ENCODE measurements at places on chromosomes 4 and X.

- no peak for DNase-seq
Observed at GRCh38 chr4:173231916-173232315, 63.3 kb downstream of the GALNT7 start.

GRCh38 chr4:139392797-139393196 lies 61.1 kb upstream of the RAB33B start:
- no peak for DNase-seq

DNA sequence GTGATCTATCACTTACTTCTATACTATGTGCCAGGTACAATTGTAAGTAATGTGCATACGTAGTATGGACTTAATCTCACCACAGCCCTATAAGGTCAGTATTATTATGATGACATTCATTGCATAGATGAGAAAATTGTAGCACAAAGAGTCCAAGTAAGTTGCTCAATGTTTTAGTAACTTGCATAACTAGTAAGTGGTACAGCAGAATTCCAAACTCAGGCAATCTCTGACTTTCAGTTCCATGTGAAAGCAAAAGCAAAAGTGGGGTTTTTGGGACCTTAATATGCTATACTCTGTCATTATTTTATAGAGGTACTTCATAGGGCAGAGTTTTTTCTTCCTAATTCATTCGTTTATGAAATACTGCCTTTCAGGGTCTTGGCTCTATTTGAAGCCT lies 188.8 kb upstream of the VEGFC start:
- peak; percentile 6 for DNase-seq

DNA sequence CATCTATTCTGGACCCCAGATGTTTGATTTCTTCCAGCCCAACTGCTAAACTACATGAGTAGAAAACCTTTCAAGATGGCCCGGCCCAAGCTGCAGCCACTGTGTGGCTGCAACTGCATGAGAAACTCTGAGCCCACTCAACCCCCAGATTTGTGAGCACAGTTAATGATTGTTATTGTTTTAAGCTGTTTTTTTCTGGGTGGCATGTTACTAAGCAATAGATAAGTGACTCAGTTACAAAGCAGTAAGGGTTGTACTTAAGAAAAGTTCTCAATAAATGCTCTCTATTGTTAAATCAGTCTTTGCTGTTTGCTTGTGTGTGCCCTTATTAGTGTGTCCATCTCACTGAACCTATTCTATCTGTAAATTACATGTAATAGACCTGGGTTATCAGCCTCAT lies 51.8 kb downstream of the GC start:
- DNase-seq: no peak

- DNase-seq: no peak
Observed at GRCh38 chr4:185859111-185859510, 47.1 kb upstream of the SORBS2 start.
